Renal cortical epithelial cell (primary cell): ENCODE measurements at places on chromosomes 5 and 9.

- no peak for DNase-seq
These were observed 80.2 kb upstream of the PANK3 start for GRCh38 chr5:168659286-168659847.

DNA sequence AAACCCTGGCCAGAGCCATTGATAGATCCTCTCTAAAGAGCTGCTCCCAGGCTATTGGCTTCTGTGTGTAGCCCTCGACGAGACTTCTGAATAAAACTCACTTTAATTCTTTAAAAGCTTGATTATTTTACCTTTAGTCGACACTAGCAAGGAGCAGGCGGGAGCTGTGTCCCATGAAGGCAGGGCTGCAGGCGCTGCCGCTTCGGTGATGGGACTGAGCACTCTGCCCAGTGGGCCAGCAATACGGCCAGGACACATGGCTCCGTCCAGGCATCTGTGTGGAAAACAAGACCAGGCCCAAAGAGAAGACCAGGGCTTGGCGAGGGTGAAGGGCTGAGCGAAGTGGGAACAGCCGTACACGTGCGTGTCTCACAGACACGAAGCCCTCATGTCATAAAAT, 365.9 kb downstream of the GADD45G start:
- DNase-seq, result no peak

- DNase-seq, result no peak
These were observed 117.4 kb upstream of the PRSS3 start for GRCh38 chr9:33677961-33678360.

DNA sequence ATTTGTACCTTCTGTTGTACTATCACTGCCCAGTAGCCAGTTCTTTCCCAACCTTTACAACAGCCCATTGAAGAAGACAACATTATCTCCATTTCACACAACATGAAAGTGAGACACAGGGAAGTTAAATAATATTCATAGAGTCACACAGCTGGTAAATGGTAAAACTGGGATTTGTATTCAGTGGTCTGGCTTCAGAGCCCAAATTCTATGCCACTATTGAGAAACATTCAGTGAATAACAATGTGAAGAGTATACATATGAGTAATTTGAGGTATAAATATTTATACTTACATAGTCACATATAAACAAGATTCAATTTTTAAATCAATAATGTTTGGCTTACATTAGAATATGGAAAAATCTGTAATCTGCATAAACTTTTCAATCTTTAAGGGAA, 13.8 kb downstream of the SMIM15 start:
- DNase-seq, result no peak

DNA sequence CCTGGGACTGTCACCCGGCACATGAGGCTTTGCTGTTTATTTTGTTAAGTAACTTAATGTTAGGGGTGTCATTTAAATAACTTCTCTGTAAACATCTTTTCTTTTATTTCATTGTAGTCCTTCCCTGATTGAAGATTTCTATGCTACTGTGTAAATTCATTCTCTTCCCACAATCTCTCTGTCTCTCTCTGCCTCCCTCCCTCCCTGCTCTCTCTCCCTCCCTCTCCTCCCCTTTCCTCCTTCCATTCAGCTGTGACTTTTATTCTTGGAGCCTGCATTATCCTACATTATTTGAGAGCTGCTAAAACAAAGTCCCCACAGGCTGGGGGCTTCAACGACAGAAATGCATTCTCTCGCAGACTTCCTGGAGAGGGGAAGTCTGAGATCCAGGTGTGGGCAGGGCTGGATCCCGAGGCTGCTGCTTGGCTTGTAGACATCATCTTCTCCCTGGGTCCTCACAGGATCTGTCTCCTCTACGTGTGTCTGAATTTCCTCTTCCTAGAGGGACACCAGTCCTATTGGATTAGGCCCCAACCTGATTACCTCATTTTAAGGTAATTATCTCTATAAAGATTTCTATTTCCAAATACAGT, 18.4 kb downstream of the UBE2QL1 start:
- DNase-seq, result no peak

- DNase-seq, result no peak
These were observed 124.4 kb upstream of the ADCY2 start for GRCh38 chr5:7271435-7272084.

DNA sequence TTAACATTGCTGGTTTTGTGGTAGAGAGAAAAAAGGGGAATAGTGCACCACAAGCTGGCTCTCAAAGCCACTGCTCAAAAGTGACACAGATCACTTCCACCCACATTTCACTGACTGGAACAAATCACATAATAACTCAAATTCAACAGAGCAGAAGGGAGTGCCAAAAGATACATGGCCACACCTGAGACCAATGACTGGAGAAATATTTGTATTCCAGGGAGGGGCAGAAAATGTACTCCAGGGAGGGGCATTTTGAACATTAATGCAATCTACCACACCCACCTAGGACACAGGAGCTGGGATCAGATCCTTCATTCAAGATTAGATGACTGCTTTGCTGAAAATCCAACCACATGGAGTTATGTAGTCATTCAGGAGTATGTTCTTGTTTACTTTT, 44.8 kb upstream of the ALDOB start:
- DNase-seq, result peak; percentile 27

DNA sequence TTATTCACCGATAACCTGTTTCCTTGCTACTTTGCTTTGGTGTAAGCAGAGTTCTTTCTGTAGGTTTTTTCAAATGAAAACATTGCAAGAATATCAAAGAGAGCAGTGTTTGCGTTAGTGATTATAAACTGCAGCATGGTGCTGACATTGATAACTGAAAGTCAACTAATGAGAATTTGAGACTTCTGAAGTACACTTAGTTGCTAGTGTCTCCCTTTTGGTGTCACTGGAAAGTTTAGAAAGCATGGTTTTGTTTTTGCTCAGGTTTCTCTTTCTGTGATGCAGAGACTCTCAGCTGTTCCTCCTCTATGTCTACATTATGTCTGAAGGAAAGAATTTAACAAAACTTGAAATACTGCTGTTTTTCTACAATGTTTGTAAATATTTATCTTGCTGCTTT, 80.2 kb upstream of the ZNF169 start:
- DNase-seq, result no peak

- no peak for DNase-seq
These were observed 297.7 kb upstream of the EFNA5 start for GRCh38 chr5:107968406-107968843.
